ENCODE measurements at places on chromosomes 11 and 22. TPM values are rescaled to one million over a fixed set of nuclear protein-coding genes. Genes with fewer than 3 reads are reported as not detected.

Gene YAP1
- total RNA-seq = 156 TPM

Gene HORMAD2
- under 0.01 TPM for total RNA-seq

Gene CTSW
- total RNA-seq = not detected

Gene GRIA4
- total RNA-seq = not detected

Gene LINC01488
- total RNA-seq = not detected

Gene SPDYC
- total RNA-seq = not detected

Gene OTOG
- total RNA-seq = not detected

Gene CREB3L1
- total RNA-seq = 33.3 TPM

Gene IGSF22
- not detected for total RNA-seq

Gene UPK2
- total RNA-seq = not detected

Gene GDPD4
- not detected for total RNA-seq

Gene MMP13
- total RNA-seq = 2.5 TPM

Gene ALX4
- total RNA-seq = 0.29 TPM

GRCh38 chr11:117862019-117862725, 14.3 kb downstream of the FXYD6 start:
- DNase-seq = no peak

- DNase-seq = no peak
Measured at GRCh38 chr22:37498289-37498909, 12.2 kb upstream of the MFNG start.

DNA sequence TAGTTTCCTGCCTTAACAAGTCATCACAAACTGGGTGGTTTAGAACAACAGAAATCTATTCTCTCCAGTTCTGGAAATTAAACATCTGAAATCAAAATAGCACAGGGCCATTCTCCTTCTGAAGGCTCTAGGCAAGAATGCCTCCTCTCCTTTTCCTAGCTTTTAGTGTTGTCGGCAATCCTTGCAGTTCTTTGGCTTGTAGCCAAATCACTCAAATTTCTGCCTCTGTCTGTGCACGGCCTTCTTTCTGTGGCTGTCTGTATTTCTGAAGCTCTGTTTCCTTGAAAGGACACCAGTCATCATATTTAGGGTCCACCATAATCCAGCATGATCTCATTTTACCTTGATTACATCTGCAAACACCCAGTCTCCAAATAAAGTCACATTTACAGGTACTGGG, 795.5 kb downstream of the METTL15 start:
- DNase-seq = no peak

- DNase-seq = no peak
Measured at GRCh38 chr11:646214-646613, 9.1 kb downstream of the DRD4 start.

DNA sequence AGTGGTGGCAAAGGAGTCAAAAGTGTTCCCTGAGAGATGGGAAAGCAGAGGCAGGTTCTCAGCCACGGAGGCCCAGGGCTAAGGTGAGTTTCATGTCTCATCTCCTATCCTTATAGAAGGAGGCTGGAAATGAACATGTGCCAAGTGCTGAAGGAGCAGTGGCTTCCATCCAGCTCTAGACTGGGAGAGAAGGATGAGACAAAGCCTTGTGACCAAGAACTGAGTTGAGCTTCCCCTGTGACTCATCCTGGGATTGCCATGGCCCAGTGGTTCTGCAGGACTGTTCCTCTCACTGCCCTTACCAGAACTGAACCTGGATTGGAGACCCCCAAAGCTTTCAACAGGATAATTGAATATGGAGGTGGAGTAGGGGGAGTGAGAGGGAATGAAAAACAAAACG, 16.7 kb upstream of the OR9Q1 start:
- no peak for DNase-seq

DNA sequence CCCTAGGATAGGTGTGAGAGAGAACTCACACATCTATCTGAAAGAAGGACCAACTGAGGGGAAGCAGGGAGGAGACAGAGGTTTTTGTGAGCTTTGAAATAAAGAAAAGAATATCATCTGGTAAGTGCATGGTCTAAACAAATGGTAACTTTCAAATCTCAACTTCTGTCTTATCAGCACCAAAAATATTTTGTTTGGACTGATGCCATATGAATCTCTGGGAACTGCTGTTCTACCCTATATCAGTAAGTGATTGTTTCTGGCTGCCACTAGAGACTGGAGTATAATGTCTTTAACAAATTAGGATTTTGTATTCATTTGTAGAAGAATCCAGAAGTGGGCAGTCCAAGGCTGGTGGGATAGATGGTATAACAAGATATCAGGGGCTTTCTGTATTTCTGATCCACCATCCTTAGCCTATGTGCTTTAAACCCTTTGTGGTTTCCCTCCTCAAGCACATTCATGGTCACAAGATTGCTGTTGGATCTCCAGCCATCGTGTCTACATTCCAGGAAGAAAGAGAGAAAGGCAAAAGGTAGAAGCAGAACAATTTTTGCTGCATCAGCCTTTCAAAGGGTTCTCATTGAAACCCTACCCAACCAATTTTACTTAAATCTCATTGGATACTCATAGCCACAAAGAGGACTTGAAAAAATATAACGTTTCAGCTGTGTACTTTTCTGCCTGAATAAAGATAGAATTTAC, 4.7 kb downstream of the HEPHL1 start:
- no peak for DNase-seq

GRCh38 chr11:115695677-115696364, 191.6 kb upstream of the CADM1 start:
- no peak for DNase-seq

- no peak for DNase-seq
Measured at GRCh38 chr11:66888282-66888681, 31.4 kb downstream of the LRFN4 start.

DNA sequence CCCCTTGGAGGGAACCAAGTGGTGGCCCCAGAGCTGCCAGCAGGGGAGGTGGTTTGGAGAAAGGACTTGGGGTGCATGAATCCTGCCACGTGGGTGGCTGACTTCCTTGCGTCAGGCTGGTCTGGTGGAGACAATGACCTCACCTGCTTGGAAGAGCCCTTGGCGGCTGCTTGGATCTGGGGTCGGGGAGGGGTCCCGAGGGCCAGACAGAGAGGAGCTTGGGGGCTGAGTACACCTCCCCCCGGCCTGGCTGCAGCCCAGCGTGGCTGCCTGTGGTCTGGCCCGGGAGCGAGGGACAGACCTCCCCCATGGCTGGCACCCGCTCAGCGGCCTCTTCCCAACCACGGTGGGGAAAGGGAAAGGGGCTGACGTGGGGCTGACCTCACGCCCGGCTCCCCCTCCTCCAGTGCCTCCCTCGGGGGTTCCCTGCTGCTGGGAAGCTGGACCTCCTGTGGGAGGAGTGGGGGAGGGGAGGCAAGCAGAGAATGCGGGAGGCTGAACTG, 13.8 kb downstream of the LIF start:
- DNase-seq = no peak

DNA sequence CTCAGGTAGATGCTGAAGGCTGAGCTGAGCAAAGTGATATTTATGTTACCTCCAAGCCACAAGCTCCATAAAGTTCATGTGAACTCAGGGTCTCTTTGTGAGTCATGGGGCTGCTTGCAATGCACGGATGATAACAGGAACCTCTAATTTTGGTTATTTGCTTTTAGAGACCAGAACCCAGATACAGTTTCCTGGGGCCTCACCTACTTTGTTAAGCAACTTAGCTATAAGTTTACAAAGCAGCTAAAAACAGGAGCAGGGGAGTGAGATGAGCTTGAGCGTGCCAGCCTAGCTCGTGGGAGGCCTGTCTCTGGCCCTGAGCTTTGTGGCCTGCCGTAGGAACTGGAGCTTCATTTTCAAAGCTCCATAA, 29.2 kb downstream of the SREBF2 start:
- peak; percentile 74 for DNase-seq

DNA sequence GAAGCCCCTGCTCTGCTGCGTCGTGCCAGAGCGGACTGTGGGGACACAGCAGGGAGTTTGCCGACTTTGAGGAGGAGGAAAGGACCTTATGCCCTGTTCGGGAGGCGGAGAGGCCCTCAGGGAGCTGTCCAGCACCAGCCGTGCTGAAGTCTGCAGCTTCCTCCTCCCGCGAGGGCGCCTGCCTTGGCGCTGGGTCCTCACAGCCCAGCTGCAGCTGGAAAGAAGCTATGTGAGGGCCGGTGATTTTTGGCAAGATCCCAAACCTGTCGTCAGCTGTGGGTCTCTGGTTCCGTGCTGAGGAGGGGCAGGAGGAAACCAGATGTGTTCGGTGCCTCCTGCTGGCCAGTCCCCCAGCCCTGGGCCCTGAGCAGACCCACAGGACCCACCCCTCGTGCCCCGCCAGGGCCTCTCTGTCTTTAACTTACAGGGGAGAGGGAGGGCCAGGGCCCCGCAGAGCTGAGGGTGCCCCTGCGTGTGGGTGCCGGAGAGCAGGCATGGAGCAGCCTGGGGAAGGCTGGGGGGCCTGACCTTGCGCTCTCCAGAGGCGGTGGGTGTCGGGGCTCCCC, 12.0 kb downstream of the BRSK2 start:
- peak; percentile 99 for DNase-seq

GRCh38 chr11:64321026-64321425, 3.1 kb downstream of the PRDX5 start:
- peak; percentile 22 for DNase-seq

DNA sequence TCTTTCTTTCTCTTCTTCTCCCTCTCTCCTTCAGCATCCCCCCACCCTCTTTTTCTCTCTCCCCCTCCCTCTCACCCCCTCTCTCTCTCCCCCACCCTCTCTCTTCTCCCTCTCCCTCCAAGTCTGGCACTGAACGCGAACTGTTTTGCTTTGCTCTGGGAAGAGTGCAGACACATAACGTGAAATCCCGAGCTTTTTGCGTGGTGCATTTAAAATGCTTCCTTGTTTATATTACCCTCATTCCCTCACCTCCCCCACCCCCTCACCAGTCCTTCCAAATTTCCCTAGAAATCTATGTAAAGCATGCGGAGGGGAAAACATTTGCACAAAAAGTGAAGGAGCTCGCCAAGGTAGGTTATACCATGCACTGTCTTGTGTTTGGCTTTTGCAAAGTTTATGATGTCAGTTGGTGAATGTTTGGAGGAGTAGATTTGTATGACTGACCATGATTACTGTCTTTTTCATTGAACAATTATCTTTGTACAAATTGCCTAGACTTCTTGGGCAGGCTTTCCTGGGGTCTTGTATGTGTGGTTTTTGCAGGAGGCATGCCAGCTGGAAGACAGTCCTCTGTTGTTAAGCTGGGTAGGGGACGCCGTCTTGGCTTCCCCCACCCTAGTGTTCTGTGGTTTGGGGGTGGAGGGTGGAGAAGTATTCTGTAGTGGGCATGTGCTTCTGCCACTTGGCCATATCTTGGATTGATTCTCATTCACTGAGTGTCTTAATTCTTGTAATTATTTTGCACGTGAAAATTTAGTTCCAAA, 123.7 kb upstream of the HSD17B12 start:
- DNase-seq = no peak

- peak; percentile 86 for DNase-seq
Measured at GRCh38 chr11:35629914-35630313, 11.7 kb downstream of the FJX1 start.

- peak; percentile 78 for DNase-seq
Measured at GRCh38 chr11:61526956-61527731, 18.6 kb downstream of the LRRC10B start.

GRCh38 chr22:23107487-23108248, 34.1 kb downstream of the RSPH14 start:
- DNase-seq = no peak

- DNase-seq = peak; percentile 60
Measured at GRCh38 chr22:23657727-23658126, 25.6 kb upstream of the DRICH1 start.

- no peak for DNase-seq
Measured at GRCh38 chr22:22700631-22701030, 56.2 kb downstream of the GGTLC2 start.

GRCh38 chr11:24779791-24780190, 282.9 kb downstream of the LUZP2 start:
- no peak for DNase-seq

DNA sequence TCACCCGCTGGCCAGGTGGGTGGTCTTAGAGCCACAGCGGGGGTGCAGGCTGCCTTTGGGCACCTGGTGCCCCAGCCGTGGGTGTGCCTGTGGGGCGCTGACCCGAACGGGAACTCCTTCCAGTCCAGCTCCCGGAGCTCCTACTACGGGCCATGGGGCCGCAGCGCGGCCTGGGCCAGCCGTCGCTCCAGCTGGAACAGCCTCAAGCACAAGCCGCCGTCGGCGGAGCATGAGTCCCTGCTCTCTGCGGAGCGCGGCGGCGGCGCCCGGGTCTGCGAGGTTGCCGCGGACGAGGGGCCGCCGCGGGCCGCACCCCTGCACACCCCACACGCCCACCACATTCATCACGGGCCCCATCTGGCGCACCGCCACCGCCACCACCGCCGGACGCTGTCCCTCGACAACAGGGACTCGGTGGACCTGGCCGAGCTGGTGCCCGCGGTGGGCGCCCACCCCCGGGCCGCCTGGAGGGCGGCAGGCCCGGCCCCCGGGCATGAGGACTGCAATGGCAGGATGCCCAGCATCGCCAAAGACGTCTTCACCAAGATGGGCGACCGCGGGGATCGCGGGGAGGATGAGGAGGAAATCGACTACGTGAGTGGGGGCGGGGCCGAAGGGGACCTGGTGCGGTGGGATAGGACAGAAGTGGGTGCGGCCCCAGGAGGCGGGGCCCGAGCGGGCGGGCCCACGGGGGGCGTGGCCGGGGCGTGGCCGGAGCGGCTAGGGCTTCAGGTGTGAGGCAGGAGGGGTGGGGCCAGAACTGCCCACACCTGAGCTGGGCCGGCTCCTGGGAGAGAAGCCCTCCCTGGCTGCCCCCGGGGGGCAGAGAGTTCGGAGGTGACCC, 91.5 kb downstream of the CACNA1I start:
- DNase-seq = no peak

DNA sequence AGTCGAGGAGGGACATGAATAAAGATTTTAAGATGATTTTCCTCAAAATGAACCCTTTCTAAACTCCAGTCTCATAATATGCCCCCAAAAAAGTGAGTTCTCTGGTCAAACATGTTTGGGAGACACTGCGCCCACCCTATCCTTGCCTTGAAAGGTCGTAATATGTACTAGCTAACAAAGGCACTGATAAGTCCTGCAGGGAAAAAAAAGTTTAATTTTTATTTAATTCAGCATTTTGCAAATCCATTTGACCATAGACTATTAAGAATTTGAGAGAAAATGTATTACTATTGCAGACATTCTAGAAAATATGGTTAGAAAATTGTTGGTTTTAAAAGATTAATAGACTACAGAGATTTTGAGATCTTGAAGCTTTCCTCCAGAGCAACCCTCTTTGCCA, 120.6 kb upstream of the ASPHD2 start:
- no peak for DNase-seq

Data from osteoblast (primary cell).